NAMALWA (cell line): ENCODE measurements at places on chromosomes 1 and 21.
A peak's percentile ranks its signal among the peaks of the same experiment; 100 is the strongest.

DNA sequence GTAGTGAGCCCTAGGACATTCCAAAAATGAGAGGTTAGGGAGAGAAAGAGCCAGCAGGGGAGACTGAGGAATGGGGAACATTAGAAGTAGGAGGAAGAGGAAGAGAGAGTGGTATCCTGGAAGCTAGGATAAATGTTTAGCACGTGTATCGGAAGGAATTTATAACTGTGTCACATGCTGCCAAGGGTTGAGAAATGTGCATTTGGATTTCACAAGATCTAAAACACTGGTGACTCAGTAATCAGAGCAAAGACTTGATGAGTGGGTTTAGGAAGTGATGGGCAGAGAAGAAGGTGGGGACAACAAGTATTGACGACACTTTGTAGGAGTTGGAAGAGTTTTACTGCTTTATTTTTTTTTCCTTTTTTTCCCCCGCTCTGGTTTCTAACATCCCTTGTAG lies 193.9 kb downstream of the FMN2 start:
- no peak for DNase-seq

GRCh38 chr1:162091681-162092524 lies 22.4 kb downstream of the NOS1AP start:
- DNase-seq: no peak

DNA sequence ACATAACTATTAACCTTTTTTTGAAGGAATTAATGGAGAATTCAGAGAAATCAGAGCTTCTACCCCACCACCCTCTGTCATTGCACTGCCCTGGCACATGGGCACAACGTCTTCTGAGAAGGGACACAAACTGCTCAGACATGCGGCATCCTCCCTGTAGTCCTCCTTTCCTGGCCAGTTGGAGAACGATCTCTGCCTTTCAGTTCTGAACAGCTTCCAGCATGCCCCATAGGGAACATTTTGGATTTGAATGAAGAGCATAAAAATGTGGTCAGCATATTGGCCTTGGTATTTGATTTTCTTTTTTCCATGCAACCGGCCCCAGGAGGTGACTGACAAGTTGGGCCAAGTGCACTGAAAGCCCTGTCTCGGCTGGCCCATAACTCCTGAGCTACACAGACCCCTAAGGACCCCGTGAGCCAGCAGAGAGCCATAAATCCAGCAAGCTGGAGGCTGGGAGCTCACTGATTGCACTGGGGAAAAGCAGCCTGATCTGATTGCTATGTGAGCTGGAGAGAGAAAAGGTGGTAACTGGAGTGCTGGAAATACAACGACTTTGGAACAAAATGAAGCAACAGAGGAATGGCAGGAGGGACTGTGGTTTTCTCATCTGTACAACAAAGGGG lies 10.9 kb upstream of the BLACAT1 start:
- DNase-seq: no peak

DNA sequence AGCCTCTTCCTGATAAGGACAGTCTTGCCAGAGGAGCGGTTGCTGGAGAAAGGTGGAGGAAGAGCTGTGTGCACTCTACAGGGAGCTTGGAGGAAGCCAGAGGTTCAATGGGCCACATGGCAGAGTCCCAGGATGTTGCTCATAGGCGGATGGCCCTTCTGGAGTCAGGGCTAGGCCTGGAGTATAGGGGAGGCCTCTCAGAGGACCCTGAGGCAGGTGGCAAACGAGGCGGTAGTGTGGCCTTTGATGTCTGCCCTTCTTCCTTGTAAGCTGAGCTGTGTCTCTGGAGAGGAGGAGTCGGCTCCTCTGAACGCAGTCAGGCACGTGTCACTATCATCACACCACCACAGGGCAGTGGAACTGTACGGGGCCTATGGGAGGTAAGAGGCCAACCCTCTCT lies 8.6 kb downstream of the PKP1 start:
- DNase-seq: no peak

- DNase-seq: no peak
Measured at GRCh38 chr1:196427976-196428734, 180.1 kb downstream of the KCNT2 start.

DNA sequence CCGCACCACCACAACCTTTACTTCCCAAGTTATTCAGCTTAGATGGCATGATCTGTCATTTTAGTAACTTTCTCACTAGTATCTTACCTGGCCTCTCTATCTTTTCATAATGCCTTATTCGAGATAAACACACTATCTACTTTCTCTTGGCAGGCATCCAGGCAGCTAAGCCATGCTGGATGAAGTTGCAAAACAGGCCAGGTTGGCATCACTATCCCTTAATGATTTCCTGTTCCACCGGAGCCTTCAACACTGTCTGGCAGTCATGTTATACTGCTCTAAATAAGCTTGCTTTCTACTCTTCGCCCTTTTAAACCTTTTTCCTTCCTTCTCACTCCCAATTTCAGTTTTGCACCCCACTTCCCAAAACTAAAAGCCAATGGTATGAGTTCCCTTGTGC lies 12.0 kb upstream of the KCNH1 start:
- no peak for DNase-seq

DNA sequence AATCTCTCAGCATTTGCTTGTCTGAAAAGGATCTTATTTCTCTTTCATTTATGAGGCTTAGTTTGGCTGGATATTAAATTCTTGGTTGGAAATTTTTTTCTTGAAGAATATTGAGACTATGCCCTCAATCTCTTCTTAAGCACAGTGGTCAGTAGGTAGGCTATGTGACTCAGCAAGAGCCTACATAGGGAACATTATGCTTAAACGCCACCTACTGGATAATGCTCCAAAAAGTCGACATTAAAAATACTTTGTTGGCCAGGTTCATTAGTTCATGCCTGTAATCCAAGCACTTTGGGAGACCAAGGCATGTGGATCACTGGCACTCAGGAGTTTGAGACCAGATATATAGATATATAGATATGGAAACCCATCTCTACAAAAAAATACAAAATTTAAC lies 678.0 kb upstream of the USP24 start:
- peak; percentile 45 for DNase-seq

DNA sequence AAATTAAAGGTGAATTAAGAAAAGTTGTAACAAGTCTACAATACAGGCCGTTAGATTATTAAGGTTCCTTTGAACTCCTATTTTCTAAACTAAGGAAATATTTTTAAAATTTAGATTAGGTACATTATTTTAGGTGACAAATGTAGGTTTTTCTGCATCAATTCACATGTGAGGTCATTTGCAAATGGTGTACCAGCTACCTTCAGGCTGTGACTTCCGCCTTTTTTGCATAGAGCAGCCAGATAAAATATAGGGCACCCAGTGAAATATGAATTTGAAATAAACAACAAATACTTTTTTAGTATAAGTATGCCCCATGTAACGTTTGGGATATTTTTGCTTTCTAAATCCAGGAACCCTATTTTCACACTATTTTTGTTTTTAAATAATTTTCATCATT lies 544.0 kb downstream of the LMO4 start:
- peak; percentile 58 for DNase-seq

GRCh38 chr1:11072216-11072917 lies 12.5 kb upstream of the SRM start:
- no peak for DNase-seq

- no peak for DNase-seq
Measured at GRCh38 chr1:245211761-245212160, 57.0 kb downstream of the KIF26B start.

DNA sequence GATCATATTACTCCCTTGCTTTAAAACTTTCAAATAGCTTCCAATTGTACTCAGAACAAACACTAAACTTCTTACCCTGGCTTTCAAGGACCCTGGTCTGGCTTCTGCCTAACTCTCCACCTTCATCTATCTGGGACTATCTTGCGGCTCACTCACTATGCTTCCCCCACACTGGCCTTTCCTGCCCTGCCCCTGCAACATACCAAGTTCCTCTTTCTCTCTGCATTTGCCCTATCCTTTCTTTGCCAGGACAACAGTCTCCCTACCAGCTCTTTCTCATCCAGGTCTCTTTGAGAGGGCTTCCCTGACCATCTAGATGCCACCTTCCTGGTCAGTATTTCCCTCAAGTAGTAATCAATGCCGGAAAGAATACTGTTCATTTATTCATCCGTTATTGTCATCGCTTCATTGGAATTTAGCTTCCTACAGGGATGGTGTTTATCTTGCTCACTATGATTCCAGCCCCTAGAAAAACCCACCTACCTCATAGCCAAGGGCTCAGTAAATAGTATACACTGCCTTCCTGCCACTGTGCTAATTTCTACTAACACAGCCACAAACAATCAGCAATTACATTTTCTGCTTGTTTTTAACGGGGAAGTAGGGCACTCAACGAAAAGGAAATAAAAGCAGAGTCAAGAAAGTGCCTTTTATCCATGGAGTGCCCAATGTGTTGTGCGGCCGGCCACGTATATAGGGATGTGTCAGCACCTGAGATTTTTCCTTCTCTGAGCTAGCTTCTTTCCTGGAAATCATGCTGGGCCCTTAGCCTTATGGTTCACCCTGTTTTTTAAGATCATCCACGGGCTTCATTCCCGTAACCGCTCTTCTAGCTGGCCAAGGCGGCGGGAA lies 521 bp upstream of the CDC7 start:
- DNase-seq: no peak

DNA sequence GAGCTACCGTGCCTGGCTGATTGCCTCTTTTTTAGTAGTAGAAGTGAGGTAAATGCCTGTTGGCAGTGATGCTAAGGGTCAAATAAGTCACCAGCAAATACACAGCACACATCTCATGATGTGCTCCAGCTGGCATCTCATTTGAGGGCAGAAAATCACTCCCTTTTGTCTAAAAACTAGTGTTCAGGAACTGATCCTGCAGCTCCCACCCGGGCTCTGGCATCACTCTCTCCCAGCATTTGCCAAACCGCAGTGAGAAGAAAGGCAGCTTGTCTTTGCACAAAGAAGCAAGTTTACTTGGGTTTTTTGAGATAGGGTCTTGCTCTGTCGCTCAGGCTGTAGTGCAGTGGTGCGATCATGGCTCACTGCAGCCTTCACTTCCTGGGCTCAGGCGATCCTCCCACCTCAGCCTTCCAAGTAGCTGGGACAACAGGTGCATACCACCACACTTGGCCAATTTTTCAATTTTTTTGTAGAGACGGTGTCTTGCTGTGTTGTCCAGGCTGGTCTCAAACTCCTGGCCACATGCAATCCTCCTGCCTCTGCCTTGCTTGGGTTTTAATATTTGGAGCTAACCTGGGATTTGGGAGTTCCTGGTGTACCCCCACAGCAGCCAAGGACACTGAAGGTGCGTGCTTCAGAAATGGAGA lies 4.1 kb downstream of the RBP7 start:
- DNase-seq: no peak

GRCh38 chr1:25993197-25993951 lies 4.5 kb downstream of the PAFAH2 start:
- DNase-seq: no peak

DNA sequence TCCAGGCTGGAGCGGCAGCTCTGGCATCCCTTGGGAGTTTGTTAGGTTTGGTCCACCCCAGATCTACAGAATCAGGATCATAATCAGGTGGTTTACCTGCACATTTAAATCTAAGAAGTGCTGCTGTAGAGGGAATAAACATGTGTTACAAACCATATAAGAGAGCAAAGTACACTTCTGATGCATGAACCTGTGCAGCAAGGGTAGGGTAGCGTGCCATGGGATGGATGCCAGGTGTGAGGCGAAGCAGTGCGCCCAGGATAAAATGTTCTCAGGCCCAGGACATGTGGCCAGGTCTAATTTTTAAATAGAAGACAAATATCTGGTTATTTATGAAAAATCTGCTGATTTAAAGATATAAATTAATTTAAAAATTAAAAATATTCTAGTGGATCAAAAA lies 308.8 kb upstream of the USP24 start:
- DNase-seq: no peak

- DNase-seq: no peak
Measured at GRCh38 chr1:19435181-19435580, 50.2 kb downstream of the CAPZB start.

- DNase-seq: no peak
Measured at GRCh38 chr21:44291936-44292811, 6.5 kb downstream of the AIRE start.

DNA sequence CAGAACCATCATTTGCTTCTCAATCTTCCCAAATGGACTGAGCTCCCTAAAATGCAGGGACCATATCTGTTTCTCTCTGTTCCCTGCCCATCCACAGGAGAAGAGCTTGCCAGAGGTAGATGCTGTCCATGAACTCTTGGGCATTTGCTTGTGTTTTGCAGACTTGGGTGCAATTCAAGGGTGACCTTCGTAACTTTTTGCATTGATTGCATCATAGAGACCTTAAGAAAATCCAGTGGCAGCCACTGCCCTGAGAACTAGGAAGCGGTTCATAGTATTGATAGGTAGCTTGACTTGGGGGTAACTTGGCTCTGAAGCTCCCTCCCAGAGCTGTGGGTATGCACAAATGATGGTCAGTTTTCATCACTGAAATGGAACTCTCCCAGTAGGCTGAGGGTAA lies 34.3 kb upstream of the EDEM3 start:
- DNase-seq: no peak

- DNase-seq: no peak
Measured at GRCh38 chr1:207362962-207363860, 41.7 kb downstream of the CD55 start.

DNA sequence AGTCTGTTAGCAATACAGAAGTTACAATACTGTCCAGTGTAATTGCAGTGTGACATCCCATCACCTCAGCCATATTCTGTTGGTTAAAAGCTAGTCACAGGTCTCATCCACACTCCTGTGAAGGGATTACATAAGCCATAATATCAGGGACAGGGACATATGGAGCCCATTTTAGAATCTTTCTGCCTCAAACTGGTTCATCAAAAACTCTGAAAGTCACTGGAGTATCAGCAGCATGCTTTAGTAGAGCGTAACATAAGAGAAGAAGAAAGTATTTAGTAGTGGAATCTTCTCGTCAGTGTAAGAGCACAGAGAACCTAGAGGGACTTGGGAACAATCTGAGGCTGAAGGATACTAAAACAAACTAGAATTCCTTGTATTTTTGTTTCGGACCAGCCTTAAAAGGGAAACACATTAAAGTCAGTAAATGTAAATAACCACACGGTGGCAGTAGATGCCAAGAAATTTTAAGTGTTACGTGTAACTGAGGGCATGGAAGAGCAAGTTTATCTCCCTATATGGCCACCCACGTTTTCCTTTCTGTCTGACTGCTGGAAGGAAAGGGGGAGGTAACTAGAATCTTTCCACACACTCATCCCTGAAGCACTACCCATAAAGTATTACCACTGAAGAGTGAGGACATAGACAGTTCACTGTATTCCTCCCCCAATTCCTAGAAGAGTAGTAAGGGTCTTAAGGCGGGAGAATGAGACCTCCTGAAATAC lies 41.6 kb upstream of the AGL start:
- peak; percentile 88 for DNase-seq

- DNase-seq: no peak
Measured at GRCh38 chr1:31111290-31111951, 45.9 kb upstream of the PUM1 start.

GRCh38 chr1:210499956-210500355 lies 171.3 kb downstream of the HHAT start:
- DNase-seq: no peak

DNA sequence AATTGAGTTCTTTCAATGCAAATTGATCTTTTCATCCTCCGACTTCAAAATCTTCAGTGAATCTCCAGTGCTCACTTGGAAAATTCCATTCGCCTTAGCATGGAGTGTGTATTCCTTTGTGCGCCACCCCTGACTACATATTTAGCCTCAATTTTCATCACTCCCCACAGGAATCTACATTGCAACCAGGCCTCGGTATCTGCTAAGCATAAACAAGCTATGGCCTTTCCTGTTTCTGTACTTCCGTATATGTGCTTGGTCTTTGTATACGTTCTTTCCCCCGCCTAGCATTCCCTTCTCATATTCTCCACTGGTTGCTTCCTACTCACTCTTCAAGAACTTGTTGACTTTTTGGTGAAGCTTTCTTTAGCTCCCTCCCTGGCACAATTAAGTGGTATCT lies 470.8 kb downstream of the LMO4 start:
- no peak for DNase-seq
